NCI-H1930 (cell line): ENCODE measurements at places on chromosomes 7 and 10.

GRCh38 chr7:90955641-90956207 lies 308.5 kb upstream of the FZD1 start:
- peak; percentile 59 for DNase-seq

DNA sequence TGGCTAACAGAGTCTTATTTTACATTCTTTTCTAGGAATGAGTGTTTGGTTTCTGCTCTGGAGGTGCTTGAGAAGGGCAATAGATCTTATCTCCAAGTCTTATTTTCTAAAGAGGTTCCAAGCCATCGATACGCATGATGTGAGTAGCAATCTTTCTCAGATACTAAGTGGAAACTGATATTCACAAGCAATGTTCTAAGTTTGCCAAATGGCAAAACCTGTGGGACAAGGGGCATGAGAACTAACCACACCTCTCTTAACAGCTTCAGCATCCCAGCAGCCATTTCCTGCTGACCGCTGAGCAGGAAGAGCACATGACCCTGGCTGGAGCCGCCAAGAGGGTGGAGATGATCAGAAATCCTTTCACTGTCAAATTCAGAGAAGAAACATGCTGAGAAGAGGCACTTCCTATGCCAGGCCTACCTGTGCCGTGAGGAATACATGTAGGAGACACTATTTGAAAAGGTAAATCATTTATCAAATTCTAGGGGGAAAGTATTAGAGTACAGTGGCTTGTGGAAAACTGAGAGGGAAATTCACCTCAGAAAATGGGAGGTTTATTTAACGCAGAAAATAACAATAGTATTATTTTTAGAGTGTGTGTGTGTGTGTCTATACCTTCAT lies 35.2 kb downstream of the CCDC71L start:
- no peak for DNase-seq

- no peak for DNase-seq
Observed at GRCh38 chr7:82423446-82423845, 20.1 kb downstream of the CACNA2D1 start.

GRCh38 chr10:108167766-108168165 lies 1003.3 kb upstream of the SORCS1 start:
- DNase-seq = no peak

DNA sequence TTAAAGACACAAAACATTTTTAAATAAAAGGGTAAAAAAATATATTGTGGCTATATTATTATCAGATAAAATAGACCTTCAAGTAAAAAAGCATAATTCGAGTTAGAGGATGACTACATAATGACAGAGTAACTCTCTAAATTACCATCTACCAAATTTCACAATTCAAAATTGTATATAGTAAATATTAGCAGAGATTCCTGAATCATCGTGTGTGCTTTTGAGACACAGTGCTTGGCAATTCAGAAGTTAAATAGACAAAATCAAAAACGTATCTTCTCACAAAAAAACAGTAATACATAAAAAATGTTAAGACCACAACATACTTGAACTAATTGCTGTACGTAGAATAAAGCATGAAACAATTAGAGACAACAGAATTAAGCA lies 110.4 kb downstream of the AHR start:
- DNase-seq = no peak

- no peak for DNase-seq
Observed at GRCh38 chr10:97926055-97926454, 76.4 kb downstream of the GOLGA7B start.

DNA sequence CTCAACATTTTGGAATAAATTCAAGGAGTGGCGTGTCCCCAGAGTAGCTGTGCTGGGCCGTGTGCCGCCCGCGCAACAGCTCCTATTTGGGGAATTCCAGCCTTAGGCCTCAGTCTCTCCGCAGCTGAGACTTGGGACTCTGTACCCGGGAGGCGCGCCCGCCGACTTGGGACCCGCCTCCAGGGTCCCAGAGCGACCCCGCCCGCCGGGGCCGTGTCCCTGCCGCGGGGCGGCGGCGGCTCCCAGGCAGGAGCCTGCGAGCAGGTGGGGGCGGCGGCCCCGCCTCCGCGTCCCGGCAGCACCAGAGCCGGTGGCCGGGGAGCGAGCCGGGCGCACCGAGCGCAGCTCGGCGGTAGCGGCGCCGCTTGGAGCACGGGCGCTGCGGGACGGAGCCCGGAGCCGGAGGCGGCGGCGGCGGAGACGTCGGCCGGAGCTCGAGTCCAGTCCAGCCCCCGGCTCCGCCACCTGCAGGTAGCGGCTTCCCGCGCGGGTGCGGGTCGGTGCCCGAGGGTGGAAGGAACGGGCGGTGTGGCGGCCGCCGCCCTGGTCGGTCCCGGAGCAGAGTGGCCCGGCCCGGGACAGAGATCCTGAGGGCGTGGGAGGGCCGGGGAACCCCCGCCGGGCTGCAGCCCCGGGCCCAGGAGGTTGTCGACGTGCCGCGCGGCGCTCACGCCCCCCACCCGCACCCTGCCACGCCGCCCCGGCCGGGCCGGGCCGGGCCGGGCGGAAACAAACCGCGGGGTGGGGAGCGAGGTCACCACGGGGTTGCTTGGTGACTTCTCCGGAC lies at the start of gene WIPF3:
Gene WIPF3 (plus strand): TSS at position 301 of the 787 bp plus-strand sequence. CDS start 28,217 bp downstream, outside the sequence.
- DNase-seq = peak; percentile 47
